Placental pericyte (primary cell): ENCODE measurements at places on chromosomes 1 and 21. TPM values are rescaled to one million over a fixed set of nuclear protein-coding genes. Genes with fewer than 3 reads are reported as not detected.

The NCMAP gene
- not detected in 2 replicates for total RNA-seq

The ADORA1 gene
- 5.0 and 35.5 TPM in 2 replicates for total RNA-seq

The PLA2G5 gene
- not detected in 2 replicates for total RNA-seq

The KRTAP10-2 gene
- not detected in 2 replicates for total RNA-seq

The CLCA1 gene
- 0.22 TPM in 1 of 2 replicates, not detected in the other for total RNA-seq

The ST6GALNAC5 gene
- 7.3 and 20.6 TPM in 2 replicates for total RNA-seq

The PRAMEF26 gene
- total RNA-seq, result not detected in 2 replicates

The PGBD5 gene
- 0.14 and 0.66 TPM in 2 replicates for total RNA-seq

The THEM5 gene
- total RNA-seq, result not detected in 2 replicates

The LIPI gene
- not detected in 2 replicates for total RNA-seq

The SDC3 gene
- 43.7 and 60.0 TPM in 2 replicates for total RNA-seq

The SPRR4 gene
- not detected in 2 replicates for total RNA-seq

The TCHHL1 gene
- total RNA-seq, result not detected in 2 replicates

The CHRNB2 gene
- total RNA-seq, result under 0.01 TPM in 1 of 2 replicates, not detected in the other

The ELF3 gene
- 0.29 and 5.3 TPM in 2 replicates for total RNA-seq

The IFT25 gene
- 18.8 and 26.8 TPM in 2 replicates for total RNA-seq

The OR2AK2 gene
- not detected in 2 replicates for total RNA-seq

The CFHR5 gene
- total RNA-seq, result not detected in 2 replicates

The PFDN2 gene
- 29.8 and 78.3 TPM in 2 replicates for total RNA-seq

The JAM2 gene
- 0.72 TPM in 1 of 2 replicates, not detected in the other for total RNA-seq

The TRAF5 gene
- 9.0 and 13.3 TPM in 2 replicates for total RNA-seq

The IGSF3 gene
- under 0.01 and 1.1 TPM in 2 replicates for total RNA-seq

The NUDT4B gene
- 40.9 and 57.8 TPM in 2 replicates for total RNA-seq

The CFHR2 gene
- not detected in 2 replicates for total RNA-seq
